ENCODE measurements at places on chromosomes 2 and 18.

DNA sequence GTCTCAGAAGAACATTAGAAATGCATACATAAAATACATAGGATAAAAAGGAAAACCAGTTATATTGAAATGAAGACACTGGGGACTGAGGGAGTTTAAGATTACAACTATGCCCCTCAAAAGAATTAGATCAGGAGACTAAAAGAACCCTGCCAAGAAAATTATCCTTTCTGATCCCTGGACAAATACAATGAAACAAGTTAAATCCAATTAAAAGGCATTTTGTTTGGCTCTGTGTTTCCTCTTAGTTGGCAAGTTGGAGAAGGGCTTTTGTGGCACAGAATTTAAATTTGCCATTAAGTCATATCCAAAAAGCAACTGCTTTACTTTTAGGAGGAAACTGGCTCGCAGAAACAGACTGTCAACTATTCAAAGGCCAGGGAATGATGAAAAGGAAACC is 99.1 kb upstream of the CD302 start:
- no peak for DNase-seq

- no peak for DNase-seq
Measured at GRCh38 chr18:34697233-34697632, 12.9 kb upstream of the DTNA start.

GRCh38 chr2:127531221-127531648 is 4.2 kb upstream of the MYO7B start:
- no peak for DNase-seq

DNA sequence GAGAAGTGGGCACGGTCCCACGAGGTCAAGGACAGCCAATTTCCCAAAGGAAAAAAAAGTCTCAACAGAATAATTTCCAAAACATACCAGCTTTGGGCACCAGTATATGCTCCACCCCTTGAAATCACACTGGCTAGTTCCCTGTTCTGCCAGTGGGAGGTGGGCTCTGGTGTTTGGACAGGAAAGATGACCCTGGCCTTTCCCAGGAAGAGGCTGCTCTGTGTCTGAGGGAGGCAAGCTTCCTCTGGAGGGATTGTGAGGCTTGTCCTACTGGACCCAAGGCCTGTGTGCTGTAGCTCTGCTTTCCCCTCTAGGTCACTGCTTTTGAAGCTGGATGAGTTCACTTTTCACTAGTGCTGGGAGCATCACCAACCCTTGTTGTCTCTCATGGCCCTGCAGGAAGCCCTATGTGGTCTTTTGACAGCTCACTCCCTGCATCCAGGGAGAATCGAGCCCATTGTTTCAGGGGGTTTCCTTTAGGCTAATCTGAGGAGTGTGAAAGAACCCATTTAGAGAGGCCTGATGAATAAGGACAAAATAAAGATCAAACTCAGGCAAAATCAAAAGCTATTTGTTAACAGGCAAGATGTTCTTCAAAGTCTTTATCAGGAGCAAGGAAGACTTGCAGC is 36.3 kb downstream of the CXCR4 start:
- no peak for DNase-seq

- DNase-seq, result no peak
Measured at GRCh38 chr2:148861367-148861766, 13.7 kb upstream of the KIF5C start.

GRCh38 chr2:119565481-119565880 is 21.2 kb downstream of the CFAP221 start:
- no peak for DNase-seq

- no peak for DNase-seq
Measured at GRCh38 chr18:76134628-76135027, 360.4 kb downstream of the ZNF516 start.

- DNase-seq, result no peak
Measured at GRCh38 chr2:205556357-205556756, 125.9 kb upstream of the NRP2 start.

DNA sequence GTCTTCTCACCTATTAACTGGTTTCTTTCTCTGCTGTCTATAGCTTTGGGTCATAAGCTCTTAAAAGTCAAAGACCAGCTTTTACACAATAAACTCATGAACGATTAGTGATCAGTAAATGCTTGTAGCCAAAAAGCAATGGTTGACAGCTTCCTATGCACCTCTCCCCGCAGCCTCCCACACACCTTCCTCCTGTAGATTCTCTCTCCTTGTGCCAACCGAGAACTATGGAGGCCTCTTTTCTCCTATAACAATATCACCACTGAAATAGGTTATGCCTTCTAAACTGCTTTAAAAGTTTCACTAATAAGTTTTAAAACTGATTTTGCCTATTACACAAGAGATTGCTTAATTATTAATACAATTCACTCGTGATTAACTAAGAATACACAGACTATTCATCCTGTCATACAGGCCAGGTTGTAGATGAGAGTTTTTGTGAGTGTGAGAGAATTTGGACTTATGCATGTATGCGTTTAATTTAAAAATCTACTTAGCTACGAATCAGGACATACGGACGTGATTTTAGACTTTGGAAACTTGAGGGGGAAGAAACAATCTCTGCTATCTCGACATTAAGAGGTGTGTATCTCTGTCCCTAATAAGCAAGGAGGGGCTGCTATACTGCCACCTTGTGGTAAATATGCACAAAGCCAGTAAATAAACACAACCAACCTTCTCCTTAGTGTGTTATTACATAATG is 229.1 kb upstream of the RBBP8 start:
- DNase-seq, result peak; percentile 55

DNA sequence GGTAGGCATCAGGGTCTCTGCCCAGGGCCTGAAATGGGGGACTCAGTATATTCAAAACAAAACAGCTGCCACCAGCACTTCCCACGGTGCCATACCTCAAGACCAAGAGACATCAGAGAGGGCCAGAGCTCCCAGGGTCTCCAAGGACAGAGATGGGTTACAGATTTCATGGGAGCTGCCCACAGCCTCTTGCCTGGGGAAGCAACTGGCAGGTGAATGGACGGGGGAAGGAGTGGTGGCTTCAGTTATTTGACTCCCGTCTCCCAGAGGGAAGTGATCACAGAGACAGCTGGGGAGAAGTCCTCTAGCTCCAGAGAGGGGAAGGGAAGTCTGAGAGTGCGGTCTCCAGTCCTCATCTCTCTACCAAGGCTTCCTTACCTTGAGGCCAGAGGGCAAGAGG is 15.8 kb upstream of the SFXN5 start:
- no peak for DNase-seq

GRCh38 chr2:62803961-62804360 is 98.4 kb downstream of the EHBP1 start:
- no peak for DNase-seq

- no peak for DNase-seq
Measured at GRCh38 chr2:43074052-43074451, 152.4 kb downstream of the ZFP36L2 start.

GRCh38 chr2:39618736-39619135 is 47.0 kb upstream of the TMEM178A start:
- no peak for DNase-seq

DNA sequence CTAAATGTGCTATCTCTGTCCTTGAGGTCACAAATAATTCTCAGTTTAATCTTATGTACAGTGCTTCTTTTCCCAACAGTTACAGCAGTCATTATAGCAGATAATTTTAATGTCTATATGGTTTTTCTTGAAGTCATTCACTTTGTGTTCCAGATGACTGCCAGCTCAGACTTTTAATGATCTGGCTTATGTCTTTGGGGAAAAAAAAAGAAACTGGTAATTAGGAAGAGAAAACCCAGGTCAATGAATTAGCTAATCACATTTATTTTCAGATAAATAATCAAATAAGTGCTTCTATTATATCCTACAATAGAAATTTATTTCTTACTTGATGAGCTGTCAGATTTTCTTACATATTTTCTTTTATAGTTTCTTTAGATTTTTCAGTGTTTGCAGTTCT is 96.0 kb downstream of the COMMD1 start:
- DNase-seq, result no peak

DNA sequence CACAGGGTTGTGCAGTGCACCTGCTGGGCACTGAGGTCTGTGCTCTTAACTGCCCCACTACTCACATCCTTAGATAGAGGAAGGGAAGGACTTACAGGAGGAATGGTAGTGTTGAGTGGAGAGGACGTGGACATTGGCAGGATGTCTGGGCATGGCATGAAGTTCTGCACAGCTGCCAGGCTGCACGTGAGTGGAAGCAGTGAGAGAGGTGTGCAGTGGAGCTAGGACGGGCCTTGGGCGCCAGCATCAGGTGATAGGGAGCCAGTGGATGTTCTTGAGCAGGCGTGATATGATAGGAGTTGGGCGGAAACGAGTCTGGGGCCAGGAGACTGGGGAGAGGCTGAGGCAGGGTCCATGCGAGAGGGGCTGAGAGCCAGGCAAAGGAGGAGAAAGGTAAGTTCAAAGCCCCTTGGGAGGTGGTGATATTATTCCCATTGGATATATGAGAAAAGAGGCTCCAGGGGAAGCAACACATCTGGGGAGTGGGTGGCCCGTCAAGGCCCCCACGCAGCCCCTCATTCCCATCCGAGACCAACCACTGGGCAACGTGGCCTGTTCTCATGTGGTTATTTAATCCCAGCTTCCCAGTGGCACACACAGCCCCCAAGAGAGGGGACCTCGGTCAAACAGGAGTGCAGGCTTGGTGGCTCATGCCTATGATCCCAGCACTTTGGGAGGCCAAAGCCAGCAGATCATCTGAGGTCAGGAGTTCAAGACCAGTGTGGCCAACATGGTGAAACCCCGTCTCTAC is 45.7 kb upstream of the SNED1 start:
- DNase-seq, result no peak

DNA sequence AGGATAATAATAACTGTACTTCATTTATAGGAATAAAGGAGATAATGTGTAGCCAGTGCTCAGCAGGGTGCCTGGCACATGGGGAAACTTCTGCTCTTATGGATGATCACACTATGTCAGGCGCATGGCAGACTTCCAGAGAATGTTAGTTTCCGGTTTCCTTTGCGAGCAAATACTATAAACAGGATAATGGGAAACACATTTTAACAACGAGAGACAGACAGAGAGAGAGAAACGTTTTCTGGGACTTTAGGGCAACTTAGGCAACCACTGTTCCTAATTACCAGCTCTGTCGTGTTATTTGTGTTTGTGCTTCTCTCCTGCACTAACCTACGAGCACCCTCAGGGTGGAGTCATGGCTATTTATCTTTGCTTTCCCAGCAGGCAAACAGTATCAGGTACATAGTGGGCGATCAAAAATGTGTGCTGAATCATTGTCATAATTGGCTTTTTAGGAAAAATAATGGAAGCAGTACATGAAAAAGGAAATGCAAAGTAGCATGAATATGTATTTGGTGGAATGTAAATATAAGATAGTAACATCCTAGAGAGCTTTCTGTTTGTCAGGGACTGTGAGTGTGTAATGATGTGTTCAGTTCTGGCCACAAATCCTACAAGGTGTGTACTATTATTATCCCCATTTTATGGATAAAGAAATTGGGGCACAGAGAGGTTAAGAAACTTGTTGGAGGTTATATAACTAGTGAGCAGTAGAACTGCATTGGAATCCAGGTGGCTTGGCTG is 36.8 kb upstream of the IGFBP2 start:
- no peak for DNase-seq

GRCh38 chr2:28528206-28528605 is 32.3 kb downstream of the PLB1 start:
- no peak for DNase-seq

DNA sequence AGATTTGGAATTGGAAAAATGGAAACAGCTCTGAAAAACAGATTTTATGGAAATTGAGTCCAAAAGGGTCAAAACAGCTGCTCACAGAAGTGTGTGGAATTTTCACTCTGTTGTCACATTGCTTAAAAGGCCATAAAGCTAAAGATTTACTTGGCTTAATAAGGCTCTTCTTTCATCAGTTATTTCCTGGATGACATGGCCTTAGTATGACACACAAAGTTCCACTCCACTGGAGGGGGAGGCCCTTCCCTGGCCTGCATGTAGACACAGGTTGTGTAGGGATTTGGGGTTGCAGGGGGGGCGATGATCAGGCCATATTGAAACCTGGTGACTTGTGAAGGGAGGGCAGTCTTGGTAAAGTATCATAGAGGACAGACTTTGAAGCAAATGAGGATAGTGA is 34.0 kb downstream of the TMEM185B start:
- no peak for DNase-seq

- no peak for DNase-seq
Measured at GRCh38 chr2:150878356-150878755, 383.3 kb downstream of the RBM43 start.

DNA sequence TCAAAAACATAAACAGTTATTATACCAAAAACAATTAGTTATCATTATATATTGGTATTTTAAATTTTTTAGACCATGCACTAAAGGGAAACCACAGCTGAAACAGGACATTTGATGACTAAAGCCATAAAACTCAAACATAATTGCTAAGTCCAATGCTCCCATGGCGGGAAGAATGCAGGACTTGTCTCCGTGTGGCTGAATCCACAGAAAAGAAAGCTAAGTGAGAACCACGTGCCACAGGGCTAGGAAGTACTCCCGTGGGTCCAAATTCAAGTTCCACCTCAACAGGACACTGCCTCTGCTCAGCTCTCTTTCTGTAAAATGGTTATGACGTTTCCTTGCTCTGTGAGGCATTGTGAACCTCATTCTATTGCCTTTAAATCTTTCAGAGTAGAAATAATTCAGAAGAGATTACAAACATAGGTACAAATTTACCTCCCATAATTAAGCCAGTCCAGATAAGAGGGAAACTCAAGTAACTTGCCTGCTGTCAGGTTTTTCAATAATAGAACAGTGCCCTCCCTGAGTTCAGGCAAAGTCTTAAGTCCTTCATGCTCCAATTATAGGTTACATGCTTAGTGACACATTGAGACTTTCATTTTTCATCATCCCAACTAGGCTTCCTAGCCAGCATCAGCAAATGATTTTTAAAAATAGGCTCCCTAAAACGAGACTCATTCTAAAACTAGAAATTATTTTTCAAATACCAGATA is 36.7 kb downstream of the FTCDNL1 start:
- DNase-seq, result no peak

GRCh38 chr2:30514848-30515435 is 67.9 kb downstream of the LCLAT1 start:
- DNase-seq, result no peak

- DNase-seq, result peak; percentile 60
Measured at GRCh38 chr2:201191132-201191875, 8.4 kb downstream of the CASP10 start.

DNA sequence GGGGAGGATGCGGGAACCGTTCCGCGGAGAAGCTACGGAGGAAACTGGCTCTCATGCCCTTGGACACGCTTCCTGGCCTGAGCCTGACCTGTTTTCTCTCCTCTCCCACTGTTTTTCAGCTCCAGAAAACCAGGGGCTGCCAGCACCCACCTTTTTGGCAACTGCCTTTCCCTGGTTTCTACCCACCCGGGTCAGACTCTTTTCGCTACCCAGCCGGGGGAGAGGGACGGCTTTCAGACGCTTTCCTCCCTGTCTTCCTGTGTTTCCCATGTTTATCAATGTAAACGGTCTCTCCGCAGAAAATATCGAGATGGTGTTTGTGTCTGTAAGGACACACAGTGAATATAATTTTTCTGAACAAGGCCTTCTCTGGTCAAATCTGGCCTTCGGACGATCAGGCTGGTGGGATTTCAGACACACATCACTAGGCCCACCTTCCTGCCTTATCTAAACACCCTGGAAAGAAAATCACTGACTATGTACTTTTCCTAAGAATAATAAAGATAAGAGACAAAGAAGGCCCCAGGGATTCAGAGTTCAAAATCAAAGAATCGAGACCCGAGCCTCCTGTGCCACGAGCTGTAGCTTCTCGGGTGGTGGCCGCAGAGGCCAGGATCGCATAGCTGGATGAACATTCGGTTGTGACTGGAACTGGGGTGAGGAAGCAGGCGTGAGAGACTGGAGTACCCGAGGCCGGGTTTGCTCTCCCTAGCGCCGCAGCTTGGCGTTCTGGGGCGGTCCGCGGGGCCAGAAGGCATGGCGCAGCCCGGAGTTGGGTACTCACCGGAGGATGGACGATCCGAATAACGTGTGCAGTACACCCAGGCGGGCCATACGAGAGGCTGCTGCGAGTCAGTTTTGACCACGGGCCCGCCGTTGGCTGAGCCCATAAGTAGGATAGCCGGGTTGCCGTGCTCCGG is 1.7 kb downstream of the EN1 start:
- no peak for DNase-seq
